Activated T-helper 1 cell treated with anti-CD3 and anti-CD28 coated beads, Interleukin-12 subunit alpha, Interleukin-12 subunit beta, Interleukin-2, Interleukin-4 antibody, amounts not matched to agents 30 ng/mL and 10 ng/mL and 1 ng/mL, durations not matched to agents 14 hours and 24 hours and 36 hours (primary cell): ENCODE measurements at places on chromosomes 2 and 18. TPM values are rescaled to one million over a fixed set of nuclear protein-coding genes. Genes with fewer than 3 reads are reported as not detected.

ATG9A gene
- 55.3 and 57.0 TPM in 2 replicates for total RNA-seq

DRC1 gene
- not detected in 2 replicates for total RNA-seq

WDR43 gene
- 188 and 190 TPM in 2 replicates for total RNA-seq

- DNase-seq, result no peak
Observed at GRCh38 chr2:195658541-195658890, 1.5 kb downstream of the SLC39A10 start.

GRCh38 chr2:144078106-144078505 is 441.8 kb downstream of the ZEB2 start:
- no peak for DNase-seq

- DNase-seq, result no peak
Observed at GRCh38 chr18:32378705-32379104, 92.0 kb downstream of the GAREM1 start.

GRCh38 chr18:50194631-50195532 is at the start of gene MYO5B:
TSS of gene MYO5B (minus strand) at chr18:50195147. CDS start at chr18:50194793, 354 bp downstream.
- peak; percentile 24 for DNase-seq

DNA sequence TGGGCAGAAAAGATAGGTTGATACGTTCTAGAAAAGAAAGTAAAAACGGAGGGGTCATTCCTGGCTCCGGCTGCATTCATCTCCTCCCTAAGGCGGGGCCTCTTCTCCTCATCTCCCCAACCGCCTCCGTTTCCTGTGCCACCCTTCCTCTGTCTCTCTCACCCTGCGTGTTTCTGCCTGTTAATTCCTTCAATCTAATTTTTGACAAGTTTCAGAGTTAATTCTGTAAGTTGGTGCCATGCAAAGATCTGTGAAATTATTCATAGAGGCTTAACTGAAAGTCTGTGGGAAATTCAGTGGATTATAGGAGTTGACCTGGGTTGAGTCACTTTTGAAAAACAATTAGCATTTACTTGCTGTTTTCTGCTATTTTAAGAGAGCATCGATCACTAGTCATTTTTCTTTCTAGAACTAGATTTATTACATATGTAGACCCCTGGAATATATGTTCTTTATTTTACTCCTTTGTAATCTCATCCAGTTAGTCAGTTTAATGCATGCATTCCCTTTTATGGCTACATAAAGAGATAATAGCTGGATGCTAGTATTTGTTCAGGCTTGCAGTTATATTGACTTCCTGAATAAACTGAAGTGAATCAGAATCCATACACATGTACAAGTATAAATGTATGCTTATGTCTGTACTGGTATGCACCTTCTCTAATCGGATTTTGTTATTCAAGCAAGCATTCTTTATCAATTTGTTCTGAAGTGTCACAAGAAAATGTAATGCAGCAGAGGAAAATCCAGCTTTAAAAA is 91.1 kb downstream of the EML6 start:
- no peak for DNase-seq
